ENCODE measurements at places on chromosomes 3 and 15. TPM values are rescaled to one million over a fixed set of nuclear protein-coding genes. Genes with fewer than 3 reads are reported as not detected.

DNA sequence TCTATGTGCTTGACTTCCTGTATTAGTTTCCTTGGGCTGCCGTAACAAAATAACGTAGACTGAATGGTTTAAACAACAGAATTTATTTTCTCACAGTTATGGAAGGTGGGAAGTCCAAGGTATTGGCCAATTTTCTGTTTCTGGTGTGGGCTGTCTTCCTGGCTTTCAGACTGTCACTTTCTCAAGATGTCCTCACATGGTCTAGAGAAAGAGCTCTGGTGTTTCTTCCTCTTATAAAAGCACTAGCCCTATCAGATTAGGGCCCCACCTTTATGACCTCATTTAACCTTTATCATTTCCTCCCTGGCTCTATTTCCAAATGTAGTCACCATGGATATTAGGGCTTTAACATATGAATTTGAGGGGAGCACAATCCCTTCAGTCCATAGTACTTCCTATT, 54.6 kb downstream of the SPRED1 start:
- no peaks in the 10 kb centered on the region for H3K27me3 ChIP-seq
- peaks cover 4% of the 10 kb centered on the region for H3K4me1 ChIP-seq
- H3K36me3 ChIP-seq = no peaks in the 10 kb centered on the region
- no peak overlapping the region for H3K4me3 ChIP-seq
- H3K27ac ChIP-seq = no peak overlapping the region
- DNase-seq = no peak

DNA sequence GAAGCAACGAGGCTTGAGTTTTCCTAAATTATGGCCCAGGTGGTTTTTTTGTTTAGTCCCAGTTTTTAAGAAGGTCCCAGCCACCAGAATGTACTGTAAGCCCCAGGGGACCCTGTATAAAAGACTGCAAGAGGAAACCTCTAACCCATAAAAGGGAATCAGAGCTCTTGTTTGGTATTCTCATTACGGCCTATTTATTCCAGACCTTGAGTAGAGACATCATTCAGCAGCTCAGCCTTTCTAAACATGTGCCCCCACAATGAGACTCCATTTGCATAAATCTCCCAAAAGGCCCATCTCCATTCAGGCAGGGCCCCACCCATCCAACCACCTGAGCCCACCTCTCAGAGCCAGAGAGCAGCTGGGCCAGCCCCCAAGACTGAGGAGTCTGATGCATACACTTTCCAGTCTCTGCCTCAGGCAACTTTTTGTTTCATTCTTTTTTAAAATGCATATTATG, 25.7 kb downstream of the ZDHHC3 start:
- peaks cover 3% of the 10 kb centered on the region for H3K36me3 ChIP-seq
- no peaks in the 10 kb centered on the region for H3K4me1 ChIP-seq
- H3K27me3 ChIP-seq = no peaks in the 10 kb centered on the region
- no peak for DNase-seq

DNA sequence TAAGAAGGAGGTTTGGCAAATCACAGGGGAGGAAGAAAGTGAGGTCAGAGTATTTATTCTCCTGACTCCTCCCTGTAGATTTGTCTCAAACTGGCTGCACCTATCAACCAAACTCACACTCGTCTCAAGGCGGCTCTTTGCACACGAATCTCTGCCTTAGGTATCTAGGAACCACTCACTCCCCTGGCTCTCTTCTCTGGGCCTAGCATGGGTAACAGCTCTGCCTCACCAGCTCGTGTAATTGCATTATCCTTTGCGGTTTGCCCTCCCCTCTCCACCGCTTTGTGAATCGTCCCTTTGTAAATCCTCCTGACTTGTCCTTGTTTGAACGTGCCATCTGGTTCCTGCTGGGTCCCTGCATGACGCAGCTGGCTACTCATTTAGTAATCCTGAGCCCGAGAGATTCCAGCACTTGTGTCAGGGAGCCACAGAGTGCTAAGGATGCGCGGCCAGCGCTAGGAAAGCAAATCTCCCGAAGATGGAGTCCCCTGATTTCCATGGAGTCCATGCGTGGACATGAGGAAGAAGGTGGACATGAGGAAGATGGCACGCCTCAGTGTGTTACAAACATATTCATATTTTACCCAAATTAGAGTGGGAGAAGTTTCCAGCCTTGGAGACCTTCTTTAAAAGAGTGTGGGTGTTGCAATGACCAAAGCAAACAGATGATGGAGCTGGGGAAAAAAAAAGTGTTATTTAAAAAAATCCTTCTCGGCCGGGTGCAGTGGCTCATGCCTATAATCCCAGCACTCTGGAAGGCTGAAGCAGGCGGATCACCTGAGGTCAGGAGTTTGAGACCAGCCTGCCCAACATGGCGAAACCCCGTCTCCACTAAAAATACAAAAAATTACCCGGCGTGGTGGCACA, 26.7 kb downstream of the NRROS start:
- peaks cover 5% of the 10 kb centered on the region for H3K27me3 ChIP-seq
- H3K4me3 ChIP-seq = no peak overlapping the region
- H3K36me3 ChIP-seq = no peaks in the 10 kb centered on the region
- H3K27ac ChIP-seq = no peak overlapping the region
- peaks cover 7% of the 10 kb centered on the region for H3K4me1 ChIP-seq
- DNase-seq = peak; percentile 53

DNA sequence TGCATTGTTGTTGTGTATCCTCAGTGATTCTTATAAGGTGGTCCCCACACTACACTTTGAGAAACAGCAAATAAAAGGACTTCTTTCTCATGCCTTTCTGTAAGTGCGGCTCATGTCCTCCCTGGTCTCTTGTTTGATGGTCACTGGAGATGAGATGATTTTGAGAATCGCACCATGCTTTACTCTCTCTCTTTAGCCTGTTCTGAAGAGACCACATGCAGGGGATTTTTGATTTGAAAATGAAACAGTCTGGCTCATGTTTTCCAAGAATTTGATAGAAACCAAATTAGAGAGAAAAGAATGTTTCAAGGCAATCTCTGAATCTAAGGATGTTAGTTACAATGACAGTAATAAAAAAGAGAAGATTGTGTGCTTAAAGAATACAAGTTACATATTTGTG, 18.0 kb downstream of the CLDN11 start:
- no peaks in the 10 kb centered on the region for H3K27me3 ChIP-seq
- no peaks in the 10 kb centered on the region for H3K4me1 ChIP-seq
- no peak overlapping the region for H3K4me3 ChIP-seq
- H3K36me3 ChIP-seq = no peaks in the 10 kb centered on the region

- no peak overlapping the region for H3K27ac ChIP-seq
- H3K36me3 ChIP-seq = no peaks in the 10 kb centered on the region
- no peak overlapping the region for H3K4me3 ChIP-seq
Observed at GRCh38 chr3:143349455-143349854, 229.9 kb downstream of the CHST2 start.

DNA sequence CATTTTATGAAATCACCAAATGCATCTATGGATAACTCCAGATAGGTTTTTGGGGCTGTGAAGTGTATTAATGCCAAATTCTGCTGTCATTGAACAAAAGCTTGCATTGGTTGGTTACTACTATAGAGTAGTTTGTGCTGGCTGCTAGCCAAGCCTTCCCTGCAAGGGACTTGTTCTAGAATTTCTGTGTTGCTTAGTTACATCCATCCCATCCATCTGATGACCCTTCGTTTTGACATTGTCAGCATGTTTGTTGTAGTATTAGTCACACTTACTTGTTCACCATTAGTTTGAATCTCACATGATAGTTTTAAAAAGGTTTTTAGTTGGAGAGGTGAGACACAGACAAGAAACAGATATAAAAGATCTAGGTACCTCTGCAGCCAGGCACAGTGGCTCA, 7.0 kb upstream of the NIPA2 start:
- no peak overlapping the region for H3K4me3 ChIP-seq
- H3K27ac ChIP-seq = no peak overlapping the region
- no peaks in the 10 kb centered on the region for H3K4me1 ChIP-seq
- no peaks in the 10 kb centered on the region for H3K27me3 ChIP-seq

GRCh38 chr3:182451871-182452270, 341.4 kb upstream of the ATP11B start:
- H3K36me3 ChIP-seq = no peaks in the 10 kb centered on the region
- H3K27ac ChIP-seq = no peak overlapping the region
- no peaks in the 10 kb centered on the region for H3K27me3 ChIP-seq
- no peak overlapping the region for H3K4me3 ChIP-seq
- H3K4me1 ChIP-seq = no peaks in the 10 kb centered on the region

Gene CHL1
- total RNA-seq = 14.3 TPM

Gene CNTN6
- 2.2 TPM for total RNA-seq

Gene MAGEL2
- not detected for total RNA-seq

Gene DCP1A
- 20.6 TPM for total RNA-seq

All from stomach (tissue), 19 donors.